ENCODE measurements at places on chromosomes 4 and X. TPM values are rescaled to one million over a fixed set of nuclear protein-coding genes. Genes with fewer than 3 reads are reported as not detected.

The SCD5 gene
- total RNA-seq = 0.12 TPM

DNA sequence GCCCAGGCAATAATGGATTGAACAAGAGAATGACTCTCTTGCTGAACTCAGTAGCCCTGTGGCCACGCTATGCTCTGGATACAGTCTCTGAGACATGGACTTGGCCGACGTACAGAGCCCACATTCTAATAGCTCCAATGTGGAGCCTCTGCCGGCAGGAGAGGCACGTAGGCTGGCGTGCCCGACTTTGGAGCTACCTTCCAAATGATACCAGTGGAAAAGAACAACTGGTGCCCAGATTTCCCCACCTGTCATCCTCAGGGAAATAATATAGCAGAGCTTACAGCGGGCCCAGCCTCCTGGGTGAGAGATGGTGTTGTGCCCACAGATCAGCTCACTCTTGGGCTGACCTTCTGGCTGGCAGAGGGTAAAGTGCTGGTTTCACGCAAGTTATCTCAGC lies 10.6 kb downstream of the NDP start:
- H3K4me1 ChIP-seq = no peaks in the 10 kb centered on the region
- no peak overlapping the region for H3K27ac ChIP-seq
- no peak overlapping the region for H3K4me3 ChIP-seq
- H3K36me3 ChIP-seq = no peaks in the 10 kb centered on the region

DNA sequence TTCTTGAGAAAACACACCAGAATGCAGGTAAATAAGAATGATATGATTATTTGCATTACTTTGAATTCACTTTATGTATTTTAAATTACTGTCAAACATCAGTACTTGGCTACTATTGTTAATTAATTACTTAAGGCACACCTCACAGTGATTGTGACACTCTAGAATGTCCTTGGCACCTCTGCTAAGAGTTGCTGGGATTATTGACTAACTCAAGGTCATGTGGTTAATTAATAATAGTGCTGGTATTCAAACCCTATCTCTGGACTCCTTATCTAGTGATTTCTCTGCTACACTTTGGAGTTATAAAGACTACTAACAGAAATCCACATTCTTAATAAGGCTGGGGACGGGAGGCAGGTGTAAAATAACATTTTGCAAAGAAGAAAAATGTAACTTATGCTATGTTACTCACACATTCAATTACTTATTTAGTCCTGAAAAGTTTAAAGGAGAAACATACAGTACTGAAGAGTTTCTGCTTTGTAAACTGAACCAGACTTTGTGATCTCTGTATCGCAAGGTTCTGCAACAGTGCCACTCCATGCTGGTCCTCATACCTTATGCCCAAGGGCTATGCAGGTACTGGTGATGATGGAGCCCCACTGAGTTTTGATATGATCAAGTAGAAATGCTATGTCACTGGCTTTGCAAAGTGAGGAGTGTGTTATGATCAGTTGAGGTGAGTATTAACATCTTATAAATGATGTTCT lies 242.7 kb downstream of the MID1IP1 start:
- H3K4me1 ChIP-seq = no peaks in the 10 kb centered on the region
- no peaks in the 10 kb centered on the region for H3K36me3 ChIP-seq
- no peak overlapping the region for H3K27ac ChIP-seq
- no peak for DNase-seq
- H3K27me3 ChIP-seq = peaks cover 3% of the 10 kb centered on the region

DNA sequence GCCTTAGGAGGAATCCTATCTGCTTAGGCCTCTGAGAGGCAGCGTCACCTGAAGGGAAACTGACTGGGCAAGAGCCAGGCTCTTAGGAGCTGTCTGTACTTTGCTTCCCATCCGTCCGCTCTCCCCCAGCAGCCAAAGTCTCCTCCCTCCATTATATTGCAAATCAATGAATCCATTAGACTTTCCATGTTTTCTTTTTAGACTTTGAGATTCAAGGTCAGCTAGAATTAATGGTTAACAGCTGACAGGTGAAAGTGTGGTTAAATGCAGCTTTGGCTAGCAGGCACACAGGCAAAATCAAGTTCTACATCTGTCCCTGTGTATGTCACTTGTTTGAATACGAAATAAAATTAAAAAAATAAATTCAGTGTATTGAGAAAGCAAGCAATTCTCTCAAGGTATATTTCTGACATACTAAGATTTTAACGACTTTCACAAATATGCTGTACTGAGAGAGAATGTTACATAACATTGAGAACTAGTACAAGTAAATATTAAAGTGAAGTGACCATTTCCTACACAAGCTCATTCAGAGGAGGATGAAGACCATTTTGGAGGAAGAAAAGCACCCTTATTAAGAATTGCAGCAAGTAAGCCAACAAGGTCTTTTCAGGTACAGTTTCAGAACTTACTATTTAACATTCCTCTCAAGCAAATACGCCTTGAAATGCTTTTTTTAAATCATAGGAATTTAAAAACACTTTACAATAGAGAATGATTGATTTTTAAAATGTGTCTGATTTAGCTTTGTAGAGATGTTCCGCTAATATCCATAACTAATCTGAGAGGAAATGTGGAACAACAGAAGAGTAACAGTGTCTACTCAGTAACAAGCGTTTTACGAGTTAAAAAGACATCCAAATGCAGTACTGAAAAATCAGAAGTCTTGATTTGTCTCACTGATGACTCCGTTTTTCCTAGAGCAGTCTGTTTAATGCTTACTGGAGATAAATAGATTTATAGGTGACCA lies at the start of gene F11:
TSS of gene F11 (plus strand) at position 507 of the 970 bp plus-strand sequence. CDS start 948 bp downstream, outside the sequence.
- H3K27ac ChIP-seq = no peak within 1 kb of the TSS
- H3K4me1 ChIP-seq = no peaks in the 10 kb centered on the region
- H3K36me3 ChIP-seq = no peaks in the 10 kb centered on the region
- no peak within 1 kb of the TSS for H3K4me3 ChIP-seq

DNA sequence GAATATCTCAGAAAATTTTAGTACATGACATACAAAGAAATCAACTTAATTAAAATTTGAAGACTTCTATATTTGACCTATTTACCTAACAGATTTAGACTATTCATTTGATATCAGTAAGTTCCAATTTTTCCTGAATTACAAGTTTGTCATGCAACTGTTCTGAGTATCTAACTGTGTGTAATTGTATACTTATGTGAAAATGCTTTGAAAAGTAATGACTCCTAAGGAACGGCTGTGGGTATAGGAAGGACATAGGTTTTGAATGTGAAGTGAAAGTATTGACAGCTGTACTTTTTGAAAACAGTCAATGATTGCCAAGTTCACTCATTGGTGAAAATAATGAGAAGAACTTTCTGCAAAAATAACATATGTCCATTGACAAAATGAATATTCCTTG lies 2.9 kb downstream of the GRIA2 start:
- H3K27me3 ChIP-seq = no peaks in the 10 kb centered on the region
- no peaks in the 10 kb centered on the region for H3K4me1 ChIP-seq
- H3K27ac ChIP-seq = no peak overlapping the region
- H3K36me3 ChIP-seq = no peaks in the 10 kb centered on the region
- H3K4me3 ChIP-seq = no peak overlapping the region
- DNase-seq = no peak

The CSAG2 gene
- total RNA-seq = not detected

DNA sequence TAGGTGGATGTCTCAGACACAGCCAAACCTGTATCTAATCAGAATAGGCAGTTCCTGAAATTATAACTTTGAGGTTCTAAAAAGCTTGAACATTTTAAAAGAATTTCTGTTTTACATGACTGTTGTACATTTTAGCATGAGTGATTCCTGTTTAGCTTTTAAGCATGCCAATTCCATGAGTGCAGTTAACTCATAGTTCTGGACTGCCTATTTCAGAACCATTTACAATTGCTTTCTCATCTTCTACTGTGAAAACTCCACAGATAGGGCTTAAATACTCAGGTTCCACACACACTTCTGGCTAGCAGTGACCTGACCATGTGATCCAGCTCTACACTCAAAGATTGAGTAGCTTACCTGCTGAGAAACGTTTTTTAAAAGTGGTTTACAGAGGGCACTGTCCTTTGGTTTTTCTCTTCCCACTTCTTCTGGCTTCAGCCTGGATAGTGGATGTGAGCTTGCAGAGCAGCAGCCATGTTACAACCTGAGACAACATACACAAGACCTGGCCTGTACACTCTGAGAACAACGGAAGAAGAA lies 280.8 kb downstream of the ANKRD50 start:
- H3K4me1 ChIP-seq = no peaks in the 10 kb centered on the region
- DNase-seq = no peak
- H3K27me3 ChIP-seq = no peaks in the 10 kb centered on the region
- H3K27ac ChIP-seq = no peak overlapping the region

DNA sequence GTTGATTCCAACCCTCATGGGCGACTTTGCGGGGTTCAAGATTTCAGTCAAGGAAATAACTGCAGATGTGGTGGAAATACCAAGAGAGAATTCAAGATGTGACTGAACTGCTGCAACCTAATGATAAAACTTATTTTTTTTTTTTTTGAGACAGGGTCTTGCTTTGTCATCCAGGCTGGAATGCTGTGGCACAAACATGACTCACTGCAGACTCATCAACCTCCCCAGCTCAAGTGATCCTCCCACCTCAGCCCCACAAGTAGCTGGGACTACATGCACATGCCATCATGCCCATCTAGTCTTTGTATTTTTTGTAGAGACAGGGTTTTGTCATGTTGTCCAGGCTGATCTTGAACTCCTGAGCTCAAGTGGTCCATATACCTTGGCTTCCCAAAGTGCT lies 19.5 kb upstream of the WDFY3 start:
- no peak overlapping the region for H3K27ac ChIP-seq
- no peaks in the 10 kb centered on the region for H3K36me3 ChIP-seq
- H3K27me3 ChIP-seq = no peaks in the 10 kb centered on the region
- no peak for DNase-seq

- no peaks in the 10 kb centered on the region for H3K27me3 ChIP-seq
- no peaks in the 10 kb centered on the region for H3K36me3 ChIP-seq
- H3K4me3 ChIP-seq = no peak overlapping the region
- no peak for DNase-seq
- no peaks in the 10 kb centered on the region for H3K4me1 ChIP-seq
- no peak overlapping the region for H3K27ac ChIP-seq
Measured at GRCh38 chr4:137468836-137469235, 63.5 kb downstream of the PCDH18 start.

Data from CD4-positive, CD25-positive, alpha-beta regulatory T cell (primary cell).